Esophagus muscularis mucosa (tissue), 4 donors: ENCODE measurements at places on chromosomes 12 and 14.

- no peak overlapping the region for H3K27ac ChIP-seq
- no peaks in the 10 kb centered on the region for H3K27me3 ChIP-seq
- DNase-seq, result no peak
- no peaks in the 10 kb centered on the region for H3K36me3 ChIP-seq
These were observed 73.2 kb downstream of the IPO8 start for GRCh38 chr12:30622509-30622908.

- peaks cover 14% of the 10 kb centered on the region for H3K4me1 ChIP-seq
- H3K27me3 ChIP-seq, result no peaks in the 10 kb centered on the region
- peak; percentile 80 for DNase-seq
These were observed 78.7 kb downstream of the NEDD1 start for GRCh38 chr12:96985515-96986362.

DNA sequence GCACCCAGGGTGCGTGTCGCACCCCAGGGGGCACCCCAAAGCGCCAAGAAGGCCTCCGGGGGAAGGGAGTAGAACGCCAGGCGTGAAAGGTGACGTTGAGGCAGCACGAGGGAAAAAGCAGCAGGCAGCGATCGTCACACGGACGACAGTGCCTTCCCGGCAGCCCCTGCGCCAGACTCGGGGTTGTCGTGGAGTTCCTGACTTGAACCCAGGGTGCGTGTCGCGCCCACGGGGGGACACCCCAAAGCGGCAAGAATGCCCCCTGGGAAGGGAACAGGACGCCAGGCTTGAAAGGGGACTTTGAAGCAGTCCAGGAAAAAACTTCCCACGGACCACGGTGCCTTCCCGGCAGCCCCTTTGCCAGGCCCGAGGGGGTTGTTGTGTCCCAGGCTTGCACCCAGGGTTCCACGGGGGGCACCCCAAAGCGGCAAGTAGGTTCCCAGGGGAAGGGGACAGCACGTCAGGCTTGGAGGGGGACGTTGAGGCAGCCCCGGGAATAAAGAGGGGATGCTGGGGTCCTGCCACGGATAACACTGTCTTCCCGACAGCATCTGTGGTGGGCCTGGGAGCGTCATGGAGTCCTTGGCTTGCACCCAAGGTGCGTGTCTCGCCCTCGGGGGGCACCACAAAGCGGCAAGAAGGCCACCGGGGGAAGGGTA, 159.2 kb upstream of the ALG10B start:
- no peak overlapping the region for H3K27ac ChIP-seq
- H3K4me1 ChIP-seq, result no peaks in the 10 kb centered on the region
- H3K27me3 ChIP-seq, result peaks cover 12% of the 10 kb centered on the region
- peak; percentile 86 for DNase-seq

GRCh38 chr14:85234156-85235025, 295.6 kb upstream of the FLRT2 start:
- H3K4me3 ChIP-seq, result no peak overlapping the region
- no peak overlapping the region for H3K27ac ChIP-seq
- H3K36me3 ChIP-seq, result no peaks in the 10 kb centered on the region
- no peak for DNase-seq

DNA sequence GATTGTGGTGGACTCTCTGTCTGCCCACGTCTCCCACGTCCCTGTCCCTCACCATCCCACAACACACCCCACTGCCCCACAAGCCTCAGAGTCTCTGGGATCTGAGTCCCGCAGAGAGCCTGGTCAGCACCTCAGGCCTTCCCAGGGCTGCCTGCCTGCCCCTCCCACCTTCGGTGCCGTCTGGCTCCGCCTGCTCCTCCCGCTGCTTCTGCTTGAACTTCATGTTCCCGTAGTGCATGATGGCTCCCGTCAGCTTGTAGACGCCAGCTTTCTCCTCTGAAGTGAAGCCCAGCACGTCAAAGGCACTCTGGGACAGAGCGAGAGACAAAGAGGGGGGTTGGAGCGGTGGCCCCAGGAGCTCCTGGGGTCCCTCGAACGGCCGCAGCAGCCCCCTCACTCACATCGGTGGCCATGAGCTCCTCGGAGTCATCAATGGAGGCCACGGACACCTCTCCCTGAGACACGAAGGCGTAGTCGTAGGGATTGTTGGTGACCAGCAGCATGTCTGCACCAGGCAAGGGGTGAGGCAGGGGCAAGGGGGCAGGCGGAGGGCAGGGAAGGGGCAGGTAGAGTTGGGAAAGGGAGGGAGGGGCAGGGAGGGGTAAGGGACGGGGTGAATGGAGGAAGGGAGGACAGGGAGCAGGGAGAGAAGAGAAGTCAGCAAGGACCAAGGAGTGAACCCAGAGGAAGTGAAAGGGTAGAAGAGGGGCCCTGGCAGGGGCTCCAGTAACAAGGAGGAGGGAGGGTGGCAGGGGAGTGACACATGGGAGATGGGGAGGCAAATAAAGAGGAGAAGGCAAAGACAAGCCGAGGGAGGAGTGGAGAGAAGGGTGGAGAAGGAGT, 5.6 kb downstream of the MYH6 start:
- H3K27me3 ChIP-seq, result peaks cover 15% of the 10 kb centered on the region
- no peak overlapping the region for H3K4me3 ChIP-seq
- no peak for DNase-seq
- no peak overlapping the region for H3K27ac ChIP-seq

DNA sequence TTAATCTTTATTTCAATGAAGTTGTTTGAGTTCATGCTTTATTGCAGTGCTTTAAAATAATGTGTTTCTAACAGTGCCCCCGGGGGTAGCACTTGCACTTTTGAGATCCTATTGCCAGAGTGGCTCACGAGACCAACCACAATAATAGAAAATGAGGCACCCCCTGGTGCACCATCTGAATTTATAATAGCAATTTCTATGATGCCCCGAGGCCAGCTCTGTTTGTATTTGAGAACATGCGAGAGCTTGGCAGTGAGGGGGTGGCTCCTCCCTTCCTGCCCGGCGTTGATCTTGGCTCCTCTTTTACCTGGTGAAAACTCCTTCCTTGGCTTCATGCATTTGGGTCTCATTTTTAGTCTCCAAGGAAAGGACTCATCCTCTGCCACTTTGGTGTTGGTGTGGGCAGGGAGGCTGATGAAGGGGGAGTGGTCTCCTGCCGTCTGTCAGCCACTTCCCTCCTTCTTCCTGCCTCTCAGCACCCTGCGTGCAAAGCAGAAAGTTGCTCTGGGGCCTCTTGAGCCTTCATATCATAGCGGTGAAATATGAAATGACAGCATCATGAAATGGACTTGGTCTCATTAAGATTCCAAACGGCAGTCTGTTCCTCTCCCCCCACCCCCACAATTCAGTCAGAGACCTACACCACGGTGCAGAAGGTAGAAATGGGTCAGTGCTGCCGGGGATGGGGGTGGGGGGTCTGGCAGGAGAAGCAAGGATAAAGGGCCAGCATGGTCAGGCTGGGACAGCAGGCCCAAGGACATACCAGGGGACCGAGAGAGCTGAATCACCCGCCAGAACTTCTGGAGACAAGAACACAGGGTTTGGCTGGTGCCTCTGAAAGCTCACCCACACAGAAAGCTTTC, 17.7 kb upstream of the NRXN3 start:
- H3K27me3 ChIP-seq, result no peaks in the 10 kb centered on the region
- H3K4me3 ChIP-seq, result no peak overlapping the region
- DNase-seq, result no peak
- H3K27ac ChIP-seq, result no peak overlapping the region

DNA sequence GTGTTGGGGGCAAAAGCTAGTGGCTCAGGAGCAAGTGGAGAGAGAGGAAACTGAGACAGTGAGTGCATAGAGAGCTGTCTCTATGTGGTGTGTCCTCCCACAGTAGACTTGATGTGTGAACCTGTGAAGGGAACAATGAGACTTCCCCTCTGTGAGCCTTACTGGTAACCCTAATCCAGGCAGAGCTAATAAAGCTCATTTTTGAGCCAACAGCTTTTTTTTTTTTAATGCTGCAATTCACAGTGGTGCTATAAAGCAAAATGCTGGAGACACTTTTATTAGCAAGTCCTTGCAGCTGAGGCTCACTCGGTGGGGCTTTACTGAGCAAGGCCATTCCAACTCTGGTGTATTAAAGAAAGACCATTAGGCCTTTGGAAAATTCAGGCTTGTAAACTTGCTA, 26.9 kb downstream of the FBXW8 start:
- DNase-seq, result no peak
- peaks cover 10% of the 10 kb centered on the region for H3K36me3 ChIP-seq

DNA sequence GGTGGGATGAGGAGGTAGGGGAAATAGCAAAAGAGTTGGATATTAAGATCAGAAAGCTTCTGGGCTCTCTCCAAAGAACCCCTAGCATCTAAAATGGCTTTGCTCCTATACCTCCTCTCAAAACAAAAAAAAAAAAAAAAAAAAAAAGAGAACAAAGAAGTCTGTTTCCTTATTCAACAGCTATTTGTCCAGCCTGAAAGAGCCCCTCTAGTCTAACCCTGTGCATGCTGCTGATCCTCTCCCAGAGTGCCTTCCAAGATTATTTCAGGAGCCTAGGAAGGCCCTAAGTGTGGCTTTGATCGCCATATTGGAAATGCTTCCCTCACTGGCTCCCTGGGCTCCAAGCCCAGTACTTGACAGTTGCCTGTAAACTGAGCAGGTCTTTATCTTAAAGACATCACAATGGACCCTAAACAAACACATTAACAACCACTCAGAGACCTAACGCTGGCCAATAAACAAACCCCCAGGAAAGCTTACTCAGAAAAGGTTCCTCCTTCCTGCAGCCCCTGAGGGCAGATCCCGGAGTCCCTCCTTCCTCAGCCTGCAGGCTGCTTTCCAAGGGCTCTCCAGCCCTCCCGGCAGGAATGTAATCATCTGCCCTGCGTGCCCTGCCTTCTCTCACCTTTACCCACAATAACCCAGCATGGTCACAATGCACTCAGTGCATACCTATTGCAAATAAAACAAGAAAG, 17.4 kb upstream of the COL2A1 start:
- H3K27ac ChIP-seq, result no peak overlapping the region
- H3K4me3 ChIP-seq, result no peak overlapping the region
- no peaks in the 10 kb centered on the region for H3K36me3 ChIP-seq
- DNase-seq, result no peak
- H3K27me3 ChIP-seq, result no peaks in the 10 kb centered on the region

DNA sequence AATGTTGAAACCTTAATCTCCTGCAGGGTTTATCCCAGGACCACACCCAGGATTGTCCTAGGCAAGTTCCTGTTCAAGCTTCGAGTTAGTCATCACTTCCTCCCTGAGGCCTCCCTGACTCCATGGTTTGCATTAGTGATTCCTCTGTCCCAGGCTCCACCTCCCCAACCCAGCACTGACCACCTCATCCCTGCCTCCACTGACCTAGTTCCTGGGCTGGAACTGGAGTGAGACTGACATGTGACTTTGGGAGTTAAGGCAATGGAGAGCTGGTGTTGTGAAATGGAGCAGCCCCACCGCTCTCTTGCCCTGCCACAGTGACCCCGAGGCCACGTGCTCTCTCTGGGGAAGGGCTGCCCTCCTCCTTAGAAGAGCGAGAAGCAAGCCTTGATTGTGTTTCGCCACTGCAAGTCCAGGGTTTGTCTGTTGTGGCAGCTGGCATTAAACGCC, 15.8 kb upstream of the DTX1 start:
- no peaks in the 10 kb centered on the region for H3K36me3 ChIP-seq
- H3K4me3 ChIP-seq, result no peak overlapping the region
- H3K4me1 ChIP-seq, result peaks cover 3% of the 10 kb centered on the region

DNA sequence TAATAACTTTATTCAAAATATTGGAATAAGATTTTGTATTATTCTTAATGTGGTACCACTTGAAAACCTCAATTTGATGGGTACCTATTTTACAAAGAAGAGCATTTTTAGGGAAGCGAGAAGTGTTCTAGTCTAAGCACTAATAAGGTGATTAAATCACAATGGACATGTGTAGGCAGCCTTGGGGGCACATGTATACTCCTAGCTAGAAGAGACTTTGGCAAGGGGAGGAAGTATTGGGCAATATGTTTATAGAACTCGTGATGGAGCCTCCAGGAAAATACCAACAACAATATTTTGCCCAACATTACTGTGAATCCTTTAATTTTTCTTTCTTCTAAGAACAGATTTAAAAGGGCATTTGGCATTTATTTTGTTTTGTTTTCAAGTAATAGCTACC, 280.3 kb downstream of the ADAMTS20 start:
- no peak overlapping the region for H3K4me3 ChIP-seq
- no peaks in the 10 kb centered on the region for H3K4me1 ChIP-seq
- H3K27me3 ChIP-seq, result no peaks in the 10 kb centered on the region

DNA sequence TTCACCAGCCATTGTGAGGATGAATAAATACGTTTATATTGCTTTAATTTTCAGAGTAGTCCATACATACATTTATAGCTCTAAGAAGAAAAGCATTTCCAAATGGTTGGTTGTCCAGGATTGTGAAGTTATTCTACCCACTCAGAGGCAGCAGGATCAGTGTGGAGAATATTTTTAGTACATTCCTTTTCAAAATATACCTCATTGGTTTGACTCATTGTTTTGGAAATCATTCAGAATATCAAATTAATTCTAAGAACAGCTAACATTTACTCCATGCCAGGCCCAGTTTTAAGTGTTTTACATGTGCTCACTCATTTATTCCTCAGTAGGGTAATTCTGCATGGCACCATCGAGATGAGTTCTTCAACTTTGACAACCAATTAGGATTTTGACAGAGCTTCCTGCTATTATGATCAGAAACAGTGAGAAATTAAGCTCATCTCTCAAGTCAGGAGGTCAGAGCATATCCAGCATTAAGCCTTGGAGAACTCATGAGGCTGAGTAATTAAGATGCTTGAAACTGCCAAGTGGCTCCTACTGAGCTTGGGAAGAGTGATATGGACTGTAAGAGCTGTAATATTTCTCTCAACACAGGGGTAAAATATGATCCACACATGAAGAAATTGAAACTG, 153.3 kb upstream of the CLEC14A start:
- H3K36me3 ChIP-seq, result no peaks in the 10 kb centered on the region
- H3K27ac ChIP-seq, result no peak overlapping the region
- DNase-seq, result no peak

GRCh38 chr14:50094056-50094755, 22.2 kb downstream of the VCPKMT start:
- DNase-seq, result no peak
- H3K4me3 ChIP-seq, result no peak overlapping the region
- H3K36me3 ChIP-seq, result no peaks in the 10 kb centered on the region
- H3K27me3 ChIP-seq, result no peaks in the 10 kb centered on the region
- no peaks in the 10 kb centered on the region for H3K4me1 ChIP-seq

- DNase-seq, result no peak
- H3K27ac ChIP-seq, result no peak overlapping the region
- no peak overlapping the region for H3K4me3 ChIP-seq
- H3K4me1 ChIP-seq, result peaks cover 7% of the 10 kb centered on the region
- no peaks in the 10 kb centered on the region for H3K36me3 ChIP-seq
These were observed 13.9 kb upstream of the PPP1CC start for GRCh38 chr12:110756611-110757010.

- H3K27me3 ChIP-seq, result no peaks in the 10 kb centered on the region
- peaks cover 49% of the 10 kb centered on the region for H3K4me1 ChIP-seq
- no peak overlapping the region for H3K4me3 ChIP-seq
- no peaks in the 10 kb centered on the region for H3K36me3 ChIP-seq
These were observed 125.4 kb downstream of the SAMD4A start for GRCh38 chr14:54692284-54692772.

- H3K4me1 ChIP-seq, result peaks cover 17% of the 10 kb centered on the region
These were observed 21.1 kb downstream of the FUT8 start for GRCh38 chr14:65433646-65434045.

- no peaks in the 10 kb centered on the region for H3K36me3 ChIP-seq
- peaks cover 46% of the 10 kb centered on the region for H3K4me1 ChIP-seq
- H3K27ac ChIP-seq, result peak overlapping the region; percentile 44
- H3K4me3 ChIP-seq, result no peak overlapping the region
- no peak for DNase-seq
- no peaks in the 10 kb centered on the region for H3K27me3 ChIP-seq
These were observed 157.5 kb upstream of the HIF1A start for GRCh38 chr14:61537563-61538463.

- H3K27me3 ChIP-seq, result no peaks in the 10 kb centered on the region
- H3K4me1 ChIP-seq, result no peaks in the 10 kb centered on the region
- no peaks in the 10 kb centered on the region for H3K36me3 ChIP-seq
These were observed 16.6 kb upstream of the IFI27L2 start for GRCh38 chr14:94145902-94146527.
